Glomerular endothelial cell (primary cell): ENCODE measurements at places on chromosomes 5 and 9. TPM values are rescaled to one million over a fixed set of nuclear protein-coding genes. Genes with fewer than 3 reads are reported as not detected.

The HMCN2 gene
- 0.64 TPM in 1 of 2 replicates, not detected in the other for total RNA-seq

The FOXD4 gene
- not detected in 2 replicates for total RNA-seq

The GARIN3 gene
- not detected in 2 replicates for total RNA-seq

The CYSRT1 gene
- 0.41 and 0.78 TPM in 2 replicates for total RNA-seq

The TBC1D9B gene
- total RNA-seq, result 94.2 and 131 TPM in 2 replicates

The MCIDAS gene
- total RNA-seq, result not detected in 2 replicates

DNA sequence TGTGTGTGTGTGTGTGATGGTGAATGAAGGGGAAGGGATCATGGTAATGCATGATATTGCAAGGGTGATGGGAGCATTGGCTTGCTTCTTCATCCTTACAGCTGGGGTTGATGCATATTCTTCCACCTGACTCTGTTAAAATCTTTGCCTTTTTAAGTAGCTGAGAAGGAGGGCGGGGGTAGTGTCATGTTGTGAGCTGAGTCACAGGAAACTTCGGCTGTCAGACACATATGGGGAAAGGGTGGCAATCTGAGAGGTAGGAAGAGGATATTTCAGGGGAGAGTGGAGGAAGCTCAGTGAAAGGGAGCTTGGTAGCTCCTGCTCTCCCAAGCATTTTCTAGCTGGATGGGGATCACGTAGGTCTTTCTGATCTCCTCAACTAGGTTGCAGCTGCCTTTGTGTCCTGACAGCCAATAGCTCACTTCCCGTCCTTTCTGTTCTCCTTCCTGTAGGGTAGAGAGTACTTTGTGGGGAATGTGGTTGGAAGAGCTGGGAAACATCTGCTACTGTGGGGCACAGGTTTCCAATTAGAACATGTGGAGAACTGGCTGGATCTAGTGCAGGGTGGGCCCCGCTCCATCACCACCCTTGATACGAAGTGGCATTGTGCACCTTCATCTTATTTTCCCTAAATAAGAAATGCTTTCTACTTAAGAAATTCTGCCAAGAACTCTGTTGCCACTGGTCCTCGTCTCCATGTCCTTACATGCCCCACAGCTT is 18.1 kb upstream of the CLK4 start:
- DNase-seq, result no peak

DNA sequence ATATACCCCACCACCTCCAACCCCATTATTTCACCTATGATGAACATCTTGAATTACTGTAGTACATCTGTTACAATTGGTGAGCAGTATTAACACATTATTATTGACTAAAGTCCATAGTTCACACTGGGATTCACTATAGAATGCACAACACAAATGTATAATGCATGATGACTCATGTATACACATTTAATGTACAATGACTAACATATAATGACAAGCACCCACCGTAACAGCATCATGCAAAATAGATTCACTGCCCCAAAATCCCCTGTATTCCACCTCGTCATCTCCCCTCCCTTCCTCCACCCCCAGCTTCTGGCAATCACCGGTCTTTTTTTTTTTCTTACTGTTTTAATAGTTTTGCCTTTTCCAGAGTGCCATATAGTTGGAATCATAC is 47.1 kb upstream of the NEK6 start:
- DNase-seq, result no peak

DNA sequence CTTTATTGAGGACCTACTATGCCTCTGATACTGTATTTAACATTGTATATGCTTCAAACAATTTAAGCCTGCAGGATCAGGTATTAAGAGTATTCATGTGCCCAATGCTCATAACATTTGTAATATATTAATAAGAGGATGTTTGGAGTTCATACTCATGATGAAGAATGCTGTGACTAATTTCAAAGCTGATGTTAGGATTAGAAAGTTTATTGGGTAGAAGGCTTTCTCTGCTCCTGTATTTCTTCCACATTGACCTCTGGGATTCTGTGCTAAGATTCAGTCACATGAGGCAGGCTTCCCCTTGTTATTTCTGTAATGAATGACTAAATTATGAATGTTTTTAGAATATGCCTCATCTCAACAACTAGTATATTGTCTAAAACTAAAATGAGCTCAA is 456.4 kb downstream of the NFIB start:
- no peak for DNase-seq

DNA sequence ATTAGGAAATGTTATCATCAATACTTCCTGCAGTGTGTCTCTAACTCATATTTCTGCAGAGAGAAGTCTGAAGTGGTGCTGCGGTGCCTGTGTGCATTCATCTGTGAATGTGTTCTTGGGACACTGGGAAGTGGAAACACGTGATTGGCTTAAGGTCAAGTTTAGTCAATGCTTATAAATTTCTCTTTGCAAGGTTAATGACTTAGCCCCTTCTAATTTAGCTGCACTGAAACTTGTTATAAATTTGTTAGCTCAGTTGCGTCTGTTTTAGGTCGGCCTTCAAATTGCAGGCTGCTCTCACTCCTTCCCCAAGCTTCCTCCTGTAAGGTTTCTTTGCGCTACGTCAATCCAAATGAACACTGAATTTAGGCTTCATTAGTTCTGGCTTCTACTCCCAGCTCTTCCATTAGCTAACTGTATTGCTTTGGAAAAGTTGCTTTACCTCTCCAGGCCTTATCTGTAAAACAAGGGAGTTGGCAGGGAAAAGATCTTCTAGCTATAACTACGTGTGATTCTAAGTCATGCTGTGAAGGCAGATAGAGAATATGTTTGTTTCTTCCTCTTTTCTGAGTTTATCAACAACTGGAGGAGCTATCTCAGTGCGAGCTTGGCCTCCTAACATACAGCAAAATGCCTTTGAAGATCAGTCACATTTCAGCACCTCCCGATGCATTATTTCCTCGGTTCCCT is 341.8 kb downstream of the NFIB start:
- no peak for DNase-seq

DNA sequence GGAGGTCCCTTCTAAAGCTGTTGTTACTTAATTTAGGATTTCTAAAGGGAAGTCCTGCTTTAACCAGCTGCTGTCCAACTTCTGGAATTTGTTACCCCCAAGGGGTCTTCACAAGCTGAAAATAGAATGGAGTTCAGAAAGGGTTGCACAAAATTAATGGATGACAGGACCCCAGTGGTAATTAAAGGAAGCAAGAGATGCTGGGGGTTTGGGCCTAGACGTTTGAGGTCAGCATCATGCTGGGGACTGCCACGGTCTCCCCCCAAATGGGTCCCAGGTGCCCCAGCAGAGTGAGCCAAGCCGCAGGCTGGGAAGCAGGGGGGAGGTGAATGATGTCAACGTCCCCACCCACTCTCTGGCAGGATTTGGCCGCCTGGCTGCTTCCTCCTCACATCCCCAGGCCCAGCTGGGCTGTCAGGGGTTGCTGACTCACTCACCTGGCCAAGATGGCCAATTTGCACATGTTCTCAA is 97.5 kb upstream of the ARAP3 start:
- no peak for DNase-seq

- no peak for DNase-seq
Observed at GRCh38 chr5:159704160-159704559, 212.1 kb upstream of the ADRA1B start.

GRCh38 chr5:95620870-95621838 is 1.3 kb downstream of the GPR150 start:
- DNase-seq, result no peak

DNA sequence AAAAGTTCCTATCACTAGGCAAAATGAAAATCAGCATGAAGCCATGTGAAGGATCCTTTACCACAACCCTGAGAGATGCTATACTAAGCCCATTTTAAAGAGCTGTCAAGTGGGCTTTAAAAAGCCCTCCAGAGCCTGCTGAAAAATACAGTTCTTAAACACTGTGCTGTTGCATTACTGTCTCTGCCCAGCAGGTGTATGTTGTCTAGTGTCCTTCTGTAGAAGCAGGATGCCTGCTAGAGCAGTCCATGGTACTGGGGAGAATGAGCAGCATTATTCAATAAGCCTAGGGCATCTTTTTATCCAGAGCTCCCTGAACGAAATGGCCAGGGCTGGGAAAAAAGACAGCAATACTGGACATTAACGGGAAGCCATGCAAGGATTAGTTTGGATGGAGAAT is 126.2 kb upstream of the PLCXD3 start:
- DNase-seq, result no peak

- DNase-seq, result no peak
Observed at GRCh38 chr9:104074876-104075275, 19.2 kb upstream of the SMC2 start.

- DNase-seq, result no peak
Observed at GRCh38 chr5:135651156-135651555, 72.4 kb upstream of the CXCL14 start.

GRCh38 chr9:22332202-22332601 is 114.4 kb upstream of the DMRTA1 start:
- no peak for DNase-seq

GRCh38 chr5:54205453-54205852 is 104.9 kb downstream of the ARL15 start:
- no peak for DNase-seq
